ENCODE measurements at places on chromosomes 11 and 22. TPM values are rescaled to one million over a fixed set of nuclear protein-coding genes. Genes with fewer than 3 reads are reported as not detected.

PLEKHB1 gene
- 1.0 TPM for total RNA-seq

BIRC3 gene
- 0.44 TPM for total RNA-seq

CLDN25 gene
- not detected for total RNA-seq

API5 gene
- 105 TPM for total RNA-seq

INPP5J gene
- under 0.01 TPM for total RNA-seq

ZNF280A gene
- 0.15 TPM for total RNA-seq

ABTB2 gene
- 9.6 TPM for total RNA-seq

WNT7B gene
- not detected for total RNA-seq

APOA5 gene
- not detected for total RNA-seq

NRIP3 gene
- 21.7 TPM for total RNA-seq

CHKA gene
- 10.1 TPM for total RNA-seq

RAG2 gene
- not detected for total RNA-seq

RFPL2 gene
- not detected for total RNA-seq

CST6 gene
- total RNA-seq: not detected

C22orf31 gene
- total RNA-seq: 0.15 TPM

SSTR3 gene
- not detected for total RNA-seq

MMP27 gene
- 0.44 TPM for total RNA-seq

PTPRCAP gene
- 1.3 TPM for total RNA-seq

OR2D2 gene
- 0.29 TPM for total RNA-seq

CABP4 gene
- total RNA-seq: not detected

SLC29A2 gene
- total RNA-seq: 0.58 TPM

NOX4 gene
- total RNA-seq: 1.0 TPM

PLAAT5 gene
- total RNA-seq: not detected

RAG1 gene
- 0.66 TPM for total RNA-seq

SPDYC gene
- not detected for total RNA-seq

MRGPRE gene
- not detected for total RNA-seq

OR8B2 gene
- not detected for total RNA-seq

Measured in smooth muscle cell of trachea (primary cell).